ENCODE measurements at places on chromosomes 7 and 10.

GRCh38 chr10:89242840-89243568, 8.6 kb downstream of the LIPA start:
- DNase-seq = no peak

GRCh38 chr7:152330827-152331226, 105.0 kb downstream of the KMT2C start:
- no peak for DNase-seq

DNA sequence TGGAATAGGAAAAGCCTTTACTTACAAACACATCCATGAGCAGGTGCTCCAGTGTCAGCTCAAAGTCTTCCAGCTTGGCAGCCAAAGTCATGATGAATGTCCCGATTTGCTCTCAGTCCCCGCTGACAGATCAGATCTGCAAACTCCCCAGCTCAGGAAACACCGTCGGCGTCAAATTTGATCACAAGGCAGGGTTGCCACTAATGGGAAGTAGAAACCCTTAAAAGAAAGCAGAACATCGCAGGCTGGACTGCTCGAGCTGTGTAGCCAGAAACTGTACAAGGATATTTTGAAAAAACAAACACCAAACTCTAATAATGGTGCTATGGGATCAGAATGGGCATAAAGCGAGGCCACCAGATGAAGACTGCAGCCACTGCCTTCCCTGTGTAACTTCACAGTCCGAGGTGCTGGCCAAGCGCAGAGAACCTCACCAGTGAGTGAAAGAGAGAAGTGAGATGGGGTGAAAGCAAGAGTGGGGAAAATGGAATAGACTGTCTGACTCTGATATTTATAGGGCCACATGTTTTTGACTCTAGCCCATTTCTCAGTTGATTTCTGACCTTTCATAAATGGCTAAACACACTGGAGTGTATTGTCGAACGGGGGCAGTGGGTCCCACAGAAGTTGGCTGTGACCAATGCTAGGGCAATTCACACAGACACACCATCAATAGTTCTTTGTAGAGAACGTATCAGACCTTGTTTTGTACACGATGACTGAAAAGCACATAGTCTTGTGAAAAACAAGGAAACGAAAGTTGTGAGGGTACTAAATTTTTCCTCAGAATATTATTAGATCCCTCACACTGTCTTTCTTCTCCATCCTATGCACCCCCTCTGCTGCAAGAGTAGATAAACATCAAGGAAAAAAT, 306.2 kb downstream of the FRMD4A start:
- no peak for DNase-seq

- DNase-seq = no peak
Observed at GRCh38 chr10:57038531-57038930, 677.5 kb upstream of the ZWINT start.

GRCh38 chr10:16894821-16895220, 77.6 kb upstream of the RSU1 start:
- DNase-seq = no peak

- DNase-seq = no peak
Observed at GRCh38 chr7:14420768-14421167, 431.3 kb upstream of the ETV1 start.

GRCh38 chr10:48932831-48933664, 6.6 kb downstream of the LRRC18 start:
- no peak for DNase-seq

GRCh38 chr10:44380829-44381600, 3.9 kb downstream of the CXCL12 start:
- DNase-seq = no peak

- DNase-seq = no peak
Observed at GRCh38 chr7:80703272-80703671, 64.8 kb downstream of the CD36 start.

- no peak for DNase-seq
Observed at GRCh38 chr7:108409146-108409545, 47.1 kb downstream of the NRCAM start.

DNA sequence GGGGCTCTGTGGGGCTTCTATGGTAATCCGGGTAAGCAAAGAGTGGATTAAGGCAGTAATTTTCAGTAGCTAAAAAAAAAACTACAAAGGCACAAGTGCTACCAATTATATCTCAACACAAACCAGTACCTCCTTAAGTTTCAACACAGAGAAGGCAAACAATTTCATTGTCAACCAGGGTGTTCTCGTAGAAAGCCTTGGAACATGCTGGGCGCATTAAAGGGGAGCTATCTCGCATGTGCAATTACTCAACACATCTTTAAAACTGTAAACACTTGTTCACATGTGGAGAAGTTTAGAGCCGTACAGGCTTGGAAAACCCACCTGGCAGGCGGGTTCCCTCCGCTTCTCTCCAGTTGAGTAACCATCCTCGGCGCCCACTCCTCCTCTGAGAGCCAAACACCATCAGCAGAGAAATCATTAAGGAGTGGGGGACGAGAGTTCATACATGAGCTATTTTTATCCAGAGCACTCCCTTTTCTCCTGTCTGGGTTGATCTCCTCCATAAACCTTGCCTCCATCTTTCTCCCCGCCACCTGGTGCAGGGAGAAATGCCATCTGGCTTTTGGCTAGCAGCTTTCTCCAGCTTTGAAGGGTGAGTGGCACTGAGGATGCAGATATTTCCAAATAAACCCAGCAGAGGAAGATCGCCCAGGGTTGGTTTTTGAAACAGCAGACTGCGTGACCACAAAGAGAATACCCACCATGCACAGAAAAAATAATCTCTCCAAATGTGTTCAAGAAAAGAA, 287.1 kb downstream of the WDR11 start:
- DNase-seq = no peak

GRCh38 chr10:105743343-105744056, 1102.4 kb downstream of the SORCS3 start:
- DNase-seq = no peak

GRCh38 chr7:602341-603141, 82.9 kb upstream of the PDGFA start:
- DNase-seq = no peak

DNA sequence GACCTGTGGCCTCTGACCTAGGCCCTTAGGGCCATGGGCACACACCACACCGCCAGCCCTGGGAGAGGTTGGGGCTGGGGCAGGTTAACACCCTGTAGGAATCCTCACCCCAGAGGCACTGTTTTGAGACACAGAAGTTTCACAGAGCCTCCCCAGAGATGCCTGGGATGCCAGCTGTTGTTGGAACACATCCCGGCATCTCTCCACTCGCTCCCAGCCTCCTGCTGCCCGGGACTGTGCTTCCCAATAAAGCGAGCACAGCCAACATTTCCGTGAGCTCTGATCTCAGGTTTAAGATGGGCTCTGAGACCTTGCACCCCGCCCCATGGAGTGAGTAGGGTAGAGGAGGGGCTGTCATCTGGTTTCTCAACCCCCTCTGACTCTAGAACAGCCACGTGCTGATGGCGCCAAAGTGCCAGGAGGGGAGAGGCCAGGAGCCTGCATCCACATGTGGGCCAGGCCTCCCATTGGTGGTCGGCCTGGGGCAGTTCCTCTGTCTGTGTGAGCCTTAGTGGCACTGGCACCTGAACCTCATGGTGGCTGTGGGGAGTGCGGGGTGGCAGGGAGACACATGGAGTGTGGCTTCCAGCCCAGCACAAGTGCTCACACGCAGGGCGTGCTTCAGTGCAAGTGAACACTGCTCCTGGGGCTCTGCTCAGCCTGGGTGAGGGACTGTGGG, 54.7 kb downstream of the RASGEF1A start:
- no peak for DNase-seq

GRCh38 chr10:104881740-104882139, 240.7 kb downstream of the SORCS3 start:
- no peak for DNase-seq

- DNase-seq = no peak
Observed at GRCh38 chr7:1777122-1777521, 107.0 kb downstream of the ELFN1 start.

DNA sequence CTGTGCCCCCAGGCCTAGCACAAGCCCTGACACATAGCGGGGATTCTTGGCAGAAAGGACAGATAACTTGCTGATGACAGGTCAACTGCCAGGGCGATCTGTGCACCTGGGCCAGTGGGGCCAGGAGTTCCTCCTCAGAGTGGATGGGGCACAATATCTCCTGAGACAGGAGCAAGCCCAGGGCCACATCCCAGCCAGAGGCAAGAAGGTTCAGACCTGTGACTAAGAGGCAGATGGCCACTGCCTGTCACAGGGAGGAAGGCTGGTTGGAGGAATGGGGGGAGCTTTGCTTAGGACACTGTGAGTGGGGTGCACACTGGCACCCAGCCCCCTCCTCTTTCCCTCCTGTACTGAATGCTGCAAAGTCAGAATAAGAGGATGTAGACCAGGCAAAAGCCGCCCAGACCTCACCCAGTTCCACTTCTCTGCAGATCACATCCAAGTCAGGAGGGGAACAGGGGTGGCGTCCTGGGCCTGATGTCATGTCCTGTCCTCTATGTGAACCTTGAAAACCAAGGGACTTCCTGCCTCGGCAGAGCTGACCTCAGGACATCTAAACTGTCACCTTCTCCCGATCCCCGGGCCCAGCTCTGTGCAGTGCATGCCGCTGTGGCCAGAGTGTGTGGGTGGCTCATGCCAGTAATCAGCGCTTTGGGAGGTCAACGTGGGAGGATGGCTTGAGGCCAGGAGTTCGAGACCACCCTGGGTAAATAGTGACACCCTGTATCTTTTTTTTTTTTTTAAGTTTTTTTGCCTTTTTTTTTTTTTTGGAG, 1.3 kb downstream of the GUSB start:
- no peak for DNase-seq

DNA sequence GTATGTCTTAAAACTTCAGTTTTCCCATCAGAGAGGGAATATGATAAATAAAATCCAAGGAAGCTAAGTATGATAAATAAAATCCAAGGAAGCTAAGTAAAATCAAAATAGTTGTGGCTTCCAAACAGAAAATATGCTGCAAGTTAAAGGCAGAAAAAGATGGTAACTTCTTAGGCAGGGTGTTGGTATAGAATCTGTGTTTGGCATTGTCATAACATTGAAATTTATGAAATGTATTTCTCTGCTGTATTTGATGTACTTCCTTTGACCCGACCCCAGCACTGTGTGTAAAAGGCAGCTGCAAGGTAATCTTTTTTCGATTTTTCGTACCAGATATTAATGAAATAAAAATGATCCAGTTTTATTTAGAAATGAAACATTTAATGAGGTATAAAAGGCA, 537.2 kb downstream of the TFEC start:
- no peak for DNase-seq

- peak; percentile 15 for DNase-seq
Observed at GRCh38 chr7:34133983-34134782, 228.8 kb downstream of the BMPER start.

GRCh38 chr7:7989616-7990440, 21.2 kb downstream of the GLCCI1 start:
- no peak for DNase-seq

DNA sequence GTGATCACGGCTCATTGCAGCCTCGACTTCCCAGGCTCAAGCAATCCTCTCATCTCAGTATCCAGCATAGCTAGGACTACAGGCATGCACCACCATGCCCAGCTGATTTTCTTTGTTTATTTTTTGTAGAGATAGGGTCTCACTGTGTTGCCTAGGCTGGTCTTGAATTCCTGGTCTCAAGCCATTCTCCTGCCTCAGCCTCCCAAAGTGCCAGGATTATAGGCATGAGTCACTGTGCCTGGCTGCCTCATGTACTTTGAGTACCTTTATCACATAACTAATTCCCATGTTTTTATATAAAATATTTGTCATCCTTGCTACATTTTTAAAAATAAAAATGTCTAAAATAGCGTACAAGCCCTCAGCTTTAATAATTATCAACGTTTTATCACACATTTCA, 35.3 kb upstream of the CCDC3 start:
- DNase-seq = no peak

DNA sequence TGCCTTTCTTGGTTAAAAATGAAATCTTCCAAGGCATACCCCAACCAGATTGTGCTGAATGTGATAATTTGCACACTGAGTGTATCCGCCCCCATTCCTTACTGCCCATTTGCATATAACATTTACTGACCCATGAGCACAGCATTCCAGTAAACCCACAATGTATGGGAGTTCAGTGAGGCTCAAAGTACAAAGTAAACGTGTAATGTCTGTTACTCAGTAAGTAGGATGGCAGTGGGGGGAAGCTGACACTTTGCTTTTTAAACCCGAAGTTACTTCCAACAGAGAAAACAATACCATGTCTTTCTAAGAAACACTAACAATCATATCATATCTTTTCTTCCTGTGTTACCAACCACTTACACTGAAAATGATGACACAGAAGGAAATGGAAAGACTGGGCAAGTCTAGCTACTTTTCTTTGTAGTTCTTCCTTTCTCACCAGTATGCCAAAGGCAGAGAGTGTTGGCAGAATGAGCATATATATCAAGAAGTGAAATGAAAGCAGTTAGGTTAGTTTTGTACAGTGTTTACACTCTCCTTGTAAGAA, 27.1 kb upstream of the SOSTDC1 start:
- DNase-seq = peak; percentile 86

DNA sequence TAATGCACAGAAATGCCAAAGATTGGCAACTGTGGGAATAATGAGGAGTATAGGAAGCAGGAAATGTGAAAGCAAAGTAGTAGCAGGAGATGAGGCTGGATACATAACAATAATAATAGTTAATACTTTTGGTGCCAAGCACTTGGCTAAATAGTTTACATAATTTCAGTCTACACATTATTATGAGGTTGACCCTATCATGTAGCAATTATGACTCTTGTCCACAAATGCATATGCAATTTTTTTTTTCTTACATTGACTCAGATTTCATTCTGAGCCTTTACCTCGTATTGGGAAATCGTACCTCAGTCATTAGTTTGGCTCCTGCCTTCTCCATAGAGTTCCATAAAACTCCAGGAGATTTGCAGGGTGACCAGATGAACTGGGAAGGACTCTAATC, 219.9 kb downstream of the SUGCT start:
- DNase-seq = no peak

GRCh38 chr7:3806516-3806915, 505.5 kb downstream of the SDK1 start:
- DNase-seq = no peak

DNA sequence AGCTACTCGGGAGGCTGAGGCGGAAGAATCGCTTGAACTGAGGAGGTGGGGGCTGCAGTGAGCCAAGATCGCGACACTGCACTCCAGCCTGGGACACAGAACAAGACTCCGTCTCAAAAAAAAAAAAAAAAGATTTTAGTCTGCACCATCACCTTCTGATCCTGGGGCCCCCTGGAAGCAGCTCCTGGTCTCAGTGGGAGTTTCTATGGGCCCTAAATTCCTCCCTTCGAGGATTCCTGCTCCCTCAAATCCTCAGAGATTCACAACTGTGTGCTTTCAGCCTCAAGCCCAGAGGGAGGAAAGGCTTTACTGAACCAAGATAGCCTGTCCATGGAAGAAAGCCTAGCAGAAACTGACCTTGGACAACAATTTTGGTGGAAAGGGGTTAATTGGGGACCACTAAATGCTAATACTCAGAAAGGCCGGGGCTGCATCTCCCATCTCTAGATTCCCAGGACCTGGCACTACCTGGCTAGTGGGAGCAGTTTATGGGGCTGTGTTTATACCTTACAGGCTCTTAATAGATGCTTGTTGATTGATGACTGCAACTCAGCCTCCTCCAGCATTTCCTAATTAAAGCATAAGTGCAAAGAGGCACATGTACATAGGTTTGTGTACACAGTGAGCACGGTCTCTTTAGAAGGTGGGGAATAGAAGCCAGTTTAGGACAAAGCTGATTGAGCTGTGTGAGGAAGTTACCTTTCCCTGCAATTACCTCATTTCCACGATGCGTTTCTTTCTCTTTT, 9.2 kb upstream of the FGFR2 start:
- no peak for DNase-seq
